ENCODE measurements at places on chromosomes 12 and 14. TPM values are rescaled to one million over a fixed set of nuclear protein-coding genes. Genes with fewer than 3 reads are reported as not detected.

The ACOT6 gene
- not detected for total RNA-seq

The LRFN5 gene
- not detected for total RNA-seq

The GATC gene
- 13.2 TPM for total RNA-seq

The P2RX4 gene
- 16.5 TPM for total RNA-seq

The CISTR gene
- total RNA-seq = not detected

The STAB2 gene
- not detected for total RNA-seq

The KLRG1 gene
- total RNA-seq = 1.4 TPM

The DDX54 gene
- 86.8 TPM for total RNA-seq

The SLC17A8 gene
- not detected for total RNA-seq

The SH2B3 gene
- 28.9 TPM for total RNA-seq

The RIPK3 gene
- total RNA-seq = 8.0 TPM

The RPL41 gene
- 4,093 TPM for total RNA-seq

The EPYC gene
- not detected for total RNA-seq

The AJUBA gene
- 144 TPM for total RNA-seq

The SLC39A9 gene
- total RNA-seq = 62.9 TPM

The KLRD1 gene
- total RNA-seq = not detected
